ENCODE measurements at places on chromosomes 3 and 15.
A peak's percentile ranks its signal among the peaks of the same experiment; 100 is the strongest.

GRCh38 chr15:92395098-92395635 is 1.5 kb downstream of the ST8SIA2 start:
- DNase-seq: no peak

GRCh38 chr15:31160297-31160696 is 58.8 kb upstream of the TRPM1 start:
- no peak for DNase-seq

DNA sequence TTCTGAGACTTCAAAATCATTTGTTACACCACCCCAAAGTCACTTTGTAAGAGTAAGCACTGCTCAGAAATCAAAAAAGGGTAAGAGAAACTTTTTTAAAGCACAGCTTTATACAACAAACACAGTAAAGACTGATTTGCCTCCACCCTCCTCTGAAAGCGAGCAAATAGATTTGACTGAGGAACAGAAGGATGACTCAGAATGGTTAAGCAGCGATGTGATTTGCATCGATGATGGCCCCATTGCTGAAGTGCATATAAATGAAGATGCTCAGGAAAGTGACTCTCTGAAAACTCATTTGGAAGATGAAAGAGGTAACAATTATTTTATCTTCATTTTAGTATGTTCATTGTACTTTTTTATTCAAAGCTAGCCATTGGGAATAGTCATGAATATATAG is 32.6 kb downstream of the BLM start:
- peak; percentile 62 for DNase-seq

- DNase-seq: peak; percentile 69
These were observed 4.4 kb upstream of the CLDN11 start for GRCh38 chr3:170414202-170414663.

DNA sequence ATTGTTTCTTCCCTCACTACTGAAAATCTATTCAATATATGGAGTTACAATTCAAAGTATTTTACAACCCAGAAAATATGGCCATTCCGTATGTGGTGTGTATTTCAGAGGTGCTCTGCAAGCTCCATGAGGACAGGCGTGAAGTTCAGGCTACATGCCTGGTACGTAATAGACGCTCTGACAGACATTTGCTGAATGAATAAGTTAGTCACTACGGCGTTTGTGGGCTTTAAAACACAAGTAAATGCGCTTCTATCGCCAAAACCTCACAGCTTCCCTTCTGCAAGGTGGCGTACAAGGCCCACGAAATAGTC is 701 bp upstream of the TIPARP start:
- DNase-seq: no peak

DNA sequence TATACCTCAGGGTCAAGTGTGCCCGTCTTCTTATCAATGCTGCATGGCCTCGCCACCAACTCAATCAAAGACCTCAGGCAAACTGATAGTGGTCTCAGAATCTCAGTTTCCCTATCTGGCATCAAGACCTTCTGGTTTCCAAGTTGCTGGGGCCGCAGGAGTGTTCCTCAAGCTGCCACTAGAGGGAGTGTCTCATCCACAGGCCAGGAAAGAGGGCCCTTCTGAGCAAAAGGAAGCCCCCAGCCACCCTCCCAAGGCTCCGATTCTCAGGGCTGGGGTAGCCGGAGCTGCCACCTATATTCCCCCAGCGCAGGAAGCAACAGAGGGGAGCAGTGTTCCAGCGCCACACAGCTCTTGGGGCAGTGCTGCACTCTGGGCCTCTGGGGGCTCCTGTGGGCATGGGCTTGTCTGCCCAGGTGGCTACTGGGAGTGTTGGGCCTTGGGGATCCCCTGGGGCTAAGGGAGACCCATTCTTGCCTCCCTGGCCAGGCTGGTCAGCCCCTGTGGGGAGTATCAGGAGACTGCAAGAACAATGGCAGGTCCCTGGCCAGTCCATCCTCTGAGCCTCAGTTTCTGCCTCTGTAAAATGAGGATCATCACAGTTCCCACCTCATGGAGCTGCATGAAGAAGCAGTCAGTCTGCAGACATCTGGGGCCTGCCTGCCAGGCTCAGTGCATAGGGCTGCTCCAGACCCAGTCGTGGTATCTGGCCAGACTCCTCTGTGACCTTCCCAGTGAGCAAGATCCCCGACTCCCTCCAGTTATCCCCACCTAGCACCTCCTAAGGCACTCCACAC is 23.4 kb upstream of the SEC13 start:
- peak; percentile 68 for DNase-seq

DNA sequence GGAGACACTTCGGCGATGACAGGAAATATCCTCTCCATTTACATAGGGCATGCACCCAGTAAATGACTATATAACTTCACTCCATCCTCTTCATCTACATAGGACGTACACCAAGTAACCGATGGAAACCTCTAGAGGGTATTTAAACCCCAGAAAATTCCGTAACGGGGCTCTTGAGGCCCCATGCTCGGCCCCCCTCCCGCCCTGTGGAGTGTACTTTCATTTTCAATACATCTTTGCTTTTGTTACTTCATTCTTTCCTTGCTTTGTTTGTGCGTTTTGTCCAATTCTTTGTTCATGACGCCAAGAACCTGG is 7.5 kb upstream of the FAM107A start:
- DNase-seq: no peak

DNA sequence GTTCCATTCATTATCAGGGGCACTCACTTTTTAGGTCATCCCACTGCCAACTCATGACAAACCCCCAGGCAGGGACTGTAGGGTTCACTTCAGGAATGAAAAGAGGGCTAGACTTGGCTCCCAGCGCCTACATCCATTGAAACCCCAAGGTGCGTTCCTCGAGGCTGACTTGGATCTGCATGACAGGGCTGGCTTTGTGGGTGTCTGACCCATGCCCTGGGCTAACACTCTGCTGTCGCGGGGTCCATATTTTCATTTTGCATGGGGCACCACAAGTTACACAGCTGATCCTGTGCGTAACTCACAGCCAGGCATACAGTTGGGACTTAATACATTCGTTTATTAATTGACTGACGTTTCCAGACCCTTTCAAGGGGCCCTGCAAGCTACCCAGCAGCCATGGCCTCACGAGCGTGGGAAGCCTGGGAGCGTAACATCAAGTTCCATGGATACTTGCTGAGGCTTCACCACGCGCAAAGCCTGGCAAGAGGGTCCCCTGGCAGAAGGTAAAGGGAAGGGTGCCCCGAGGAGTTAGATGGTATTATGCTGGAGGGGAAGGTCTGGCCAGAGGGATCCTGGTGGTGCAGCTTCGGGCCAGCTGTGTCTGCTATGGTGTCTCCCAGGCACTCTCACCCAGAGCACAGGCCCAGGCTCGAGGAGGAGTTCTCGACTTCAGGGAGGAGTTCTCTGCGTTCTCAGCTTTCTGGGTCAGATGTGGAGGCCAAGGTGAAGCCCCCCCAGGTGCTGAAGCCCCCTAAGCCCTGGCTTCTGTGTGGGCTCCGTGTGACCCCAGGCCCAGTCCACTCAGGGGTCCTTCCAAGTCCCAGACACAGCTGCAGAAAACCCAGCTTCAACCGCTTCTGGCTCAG is 85.4 kb downstream of the ADAMTS17 start:
- no peak for DNase-seq

DNA sequence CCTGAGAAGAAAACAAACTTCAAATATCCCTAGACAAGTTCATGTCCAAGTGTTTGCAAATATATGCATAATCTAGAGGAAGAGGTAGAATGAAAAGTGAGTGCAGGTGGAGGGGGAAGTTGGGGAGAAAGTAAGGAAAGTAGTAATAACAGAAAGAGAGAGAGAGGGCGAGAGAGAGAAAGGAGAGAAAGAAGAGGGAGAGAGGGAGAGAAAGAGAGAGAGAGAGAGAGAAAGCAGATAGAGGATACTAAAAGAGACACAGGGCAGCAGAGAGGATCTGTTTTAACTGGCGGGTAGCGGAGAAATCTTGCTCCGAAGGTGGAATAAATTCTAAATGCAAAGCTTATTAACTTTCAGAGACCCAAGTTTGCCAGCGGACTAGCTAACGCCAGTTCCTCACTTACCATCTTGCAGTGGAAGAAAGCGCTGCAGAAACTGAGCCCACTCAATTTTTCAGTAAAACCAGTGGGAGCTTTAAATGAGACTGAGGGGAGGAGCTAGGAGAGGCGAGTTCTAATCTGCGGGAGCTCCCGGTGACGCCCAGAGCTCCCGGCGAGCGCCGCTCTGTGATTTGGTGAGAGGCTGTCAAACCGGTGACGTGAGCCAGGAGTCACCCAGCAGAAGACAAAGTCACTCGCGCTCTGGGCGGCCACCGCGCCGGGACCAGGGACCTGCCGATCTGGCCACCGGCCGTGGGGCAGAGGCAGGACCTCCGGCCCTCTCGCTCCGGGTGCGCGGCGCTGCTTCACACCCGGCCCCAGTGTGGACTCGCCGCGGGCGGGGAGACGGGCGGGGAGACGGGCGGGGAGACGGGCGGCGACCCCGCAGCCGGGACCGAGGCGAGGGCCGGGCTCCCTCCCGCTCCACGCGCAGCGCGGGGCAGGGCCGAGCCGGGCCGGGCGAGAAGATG is at the start of gene GMNC:
Gene GMNC, minus strand, starts transcription at position 486 of the 910 bp plus-strand sequence. Its CDS starts 79 bp downstream, at position 407.
- peak; percentile 70 for DNase-seq

DNA sequence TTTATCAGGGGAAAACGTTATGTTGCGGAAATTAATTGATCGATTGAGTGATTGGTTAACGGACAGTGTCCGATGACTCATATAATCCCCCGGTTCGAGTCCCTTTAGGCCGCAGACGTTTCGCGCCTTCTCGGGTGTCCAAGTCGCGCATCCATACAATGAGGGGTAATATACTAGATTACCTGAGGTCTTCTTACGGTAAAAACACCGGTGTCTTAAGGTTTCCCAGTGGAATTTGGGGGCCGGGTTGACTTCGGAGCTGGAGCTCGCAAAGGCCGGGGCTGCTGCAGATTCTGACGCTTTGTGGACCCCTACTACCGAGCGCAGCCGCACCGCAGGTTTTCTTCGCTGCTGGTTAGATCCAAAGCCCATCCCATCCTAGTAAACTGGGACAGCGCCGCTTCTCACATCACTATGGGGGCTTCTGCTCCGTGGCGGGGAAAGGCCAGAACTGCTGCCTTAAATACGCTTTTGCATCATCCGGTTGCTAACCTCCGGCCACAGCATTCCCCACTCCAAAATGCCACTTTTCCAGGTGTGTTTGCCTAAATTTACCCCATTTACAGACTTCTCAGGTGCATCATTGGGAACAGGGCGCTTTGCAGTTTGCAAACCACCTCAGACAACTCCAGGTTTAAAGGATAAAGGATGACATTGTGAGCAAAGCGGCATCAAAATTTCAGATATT is 858 bp upstream of the SACM1L start:
- DNase-seq: peak; percentile 68

GRCh38 chr3:45635475-45636256 is 41.1 kb downstream of the LIMD1 start:
- no peak for DNase-seq

DNA sequence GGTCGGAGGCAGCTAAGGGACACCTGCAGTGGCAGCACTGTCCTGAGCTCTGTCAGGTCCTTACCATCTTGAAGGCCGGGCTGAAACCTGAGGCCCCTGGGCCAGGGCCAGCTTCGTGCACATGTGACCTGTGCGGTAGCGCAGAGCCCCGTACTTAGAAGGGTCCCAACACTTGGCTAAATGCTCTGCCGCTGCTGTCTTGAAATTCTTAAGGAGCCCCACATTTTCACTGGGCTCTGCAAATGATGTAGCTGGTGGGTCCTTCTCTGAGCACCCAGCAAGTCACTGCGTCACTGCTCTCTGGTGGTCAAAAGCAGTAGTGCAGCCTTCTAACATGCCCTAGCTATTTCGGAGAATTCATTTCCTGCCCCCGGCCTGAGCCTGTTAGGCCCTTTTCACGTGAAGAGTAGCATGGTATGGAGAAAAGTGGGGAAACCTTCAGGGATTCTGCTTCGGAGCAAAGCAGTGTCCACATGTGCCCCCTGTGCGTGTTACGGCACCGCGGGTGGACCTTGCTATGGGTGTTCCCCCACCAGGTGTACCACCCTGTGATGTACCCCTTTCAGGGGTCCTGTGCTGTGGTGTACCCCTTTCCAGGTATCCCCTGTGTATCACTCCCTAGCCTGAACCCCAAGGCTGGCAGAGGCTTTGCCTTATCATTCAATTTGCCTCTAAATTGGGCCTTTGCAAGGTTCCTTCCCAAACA is 79.7 kb downstream of the TMEM266 start:
- DNase-seq: peak; percentile 85

DNA sequence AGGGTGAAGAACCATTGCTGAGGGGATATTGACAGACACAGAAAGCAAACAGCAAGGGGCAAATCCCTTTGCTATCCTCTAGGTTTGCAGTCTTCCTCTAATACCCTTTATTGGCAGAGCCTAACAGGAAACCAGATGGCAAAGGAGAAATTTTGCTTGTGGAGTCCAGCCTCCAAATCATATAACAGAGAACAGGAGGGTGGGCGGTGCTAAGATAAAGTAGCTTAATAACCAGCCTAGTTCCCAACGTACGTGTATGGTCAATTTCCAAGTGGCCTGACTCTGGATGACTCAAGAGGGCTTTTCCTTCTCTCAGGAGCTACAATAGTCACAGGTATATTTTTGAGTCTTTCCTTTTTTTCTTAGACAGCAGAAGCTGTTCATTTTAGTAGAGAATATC is 404.5 kb downstream of the PDCD6IP start:
- DNase-seq: no peak

GRCh38 chr15:43209059-43209824 is 11.6 kb downstream of the EPB42 start:
- no peak for DNase-seq

DNA sequence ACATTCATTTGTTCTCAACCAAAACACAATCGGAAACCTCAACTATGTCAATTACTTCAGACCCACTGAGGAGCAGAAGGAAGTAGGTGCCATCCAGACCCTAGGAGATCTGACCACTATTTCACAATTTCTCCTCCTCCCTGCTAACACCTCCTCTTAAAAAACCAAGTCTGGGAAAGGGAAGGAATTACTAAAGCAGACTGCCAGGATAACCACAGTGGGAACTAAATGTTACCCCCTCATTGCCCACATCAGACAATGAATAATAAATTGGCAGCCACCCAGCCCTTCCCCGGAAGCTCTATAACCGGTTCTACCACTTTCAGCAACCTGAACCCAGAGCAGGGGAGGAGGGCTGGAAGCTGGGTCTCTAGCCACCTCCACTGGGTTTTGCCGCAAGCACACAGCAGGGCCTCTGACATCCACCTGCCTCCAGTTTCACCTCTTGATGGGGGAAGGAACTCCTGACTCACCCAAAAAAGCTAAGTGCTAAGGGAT is 17.6 kb downstream of the C15orf62 start:
- peak; percentile 44 for DNase-seq

GRCh38 chr15:78130466-78131294 is 565 bp downstream of the CIB2 start:
- DNase-seq: no peak

GRCh38 chr3:23084367-23084766 is 118.8 kb upstream of the UBE2E2 start:
- DNase-seq: no peak

DNA sequence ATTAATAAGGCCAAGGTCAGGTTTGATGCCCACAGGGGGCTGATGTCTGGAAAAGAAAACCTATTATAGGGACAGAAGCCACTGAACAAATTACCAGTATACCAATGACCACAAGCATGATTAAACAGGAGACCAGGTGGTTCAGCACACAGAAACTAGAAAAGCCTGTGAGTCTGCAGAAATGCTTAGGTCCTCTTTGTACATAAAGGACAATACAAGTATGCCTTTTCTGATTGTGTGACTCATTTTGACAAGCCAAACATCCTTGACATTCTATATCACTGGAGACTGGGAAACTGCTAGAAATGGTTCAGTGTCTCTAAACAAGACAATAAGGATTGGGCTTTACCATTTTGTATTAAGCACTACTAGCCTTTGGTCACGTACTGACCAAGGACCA is 113.2 kb upstream of the MYO5C start:
- no peak for DNase-seq
